ENCODE measurements at places on chromosomes 11 and 22.

GRCh38 chr11:15801126-15801525, 555.2 kb downstream of the SOX6 start:
- ATAC-seq, result peak; percentile 80

GRCh38 chr22:45284705-45285262, at the start of gene UPK3A:
Gene UPK3A, plus strand, starts transcription at chr22:45284949. Its CDS starts 65 bp downstream, at chr22:45285014.
- ATAC-seq, result peak; percentile 97

- ATAC-seq, result peak; percentile 18
Observed at GRCh38 chr11:65559951-65560537, 1.9 kb upstream of the LTBP3 start.

DNA sequence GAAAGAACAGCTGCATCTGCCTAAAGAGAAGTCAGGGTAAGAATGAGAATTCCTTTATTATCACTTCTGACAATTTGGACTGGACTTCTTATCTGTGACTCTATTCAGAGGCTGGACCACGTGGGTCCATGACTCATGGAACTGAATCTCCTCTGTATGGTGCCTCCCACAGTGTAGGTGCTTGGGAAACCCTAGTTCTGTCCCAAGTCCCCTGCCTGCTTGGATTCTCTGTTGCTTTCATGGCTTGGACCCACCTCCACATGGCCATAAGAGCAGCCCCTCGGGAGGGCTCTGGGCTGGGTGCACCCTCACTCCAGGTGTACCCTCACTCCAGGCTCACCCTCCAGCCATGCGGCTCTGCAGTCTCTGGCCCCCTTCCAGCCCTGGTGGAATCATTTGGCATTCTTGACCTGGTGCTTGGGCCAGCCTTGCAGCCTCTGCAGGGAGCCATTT, 153.4 kb downstream of the CACNA1I start:
- ATAC-seq, result peak; percentile 38

- no peak for ATAC-seq
Observed at GRCh38 chr11:130849215-130849568, 67.1 kb downstream of the SNX19 start.

DNA sequence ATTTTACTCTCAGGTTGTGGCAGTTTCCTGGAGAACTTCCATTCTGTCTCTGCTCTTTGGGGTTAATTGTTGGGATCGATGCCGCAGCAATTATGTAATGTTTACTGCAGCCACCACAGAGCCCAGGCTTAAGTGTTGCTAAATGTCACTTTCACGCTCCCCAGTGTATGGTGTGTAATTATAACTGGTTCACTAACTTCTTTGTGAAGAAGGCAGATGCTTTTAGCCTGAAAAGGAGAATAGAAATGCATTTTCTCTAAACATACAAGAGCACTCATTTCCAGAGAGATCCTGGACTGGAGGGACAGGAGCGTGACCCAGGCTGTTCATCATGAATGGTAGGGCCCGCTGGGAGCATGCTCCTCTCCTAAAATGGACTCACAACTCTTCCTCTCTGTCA, 132.2 kb upstream of the PLET1 start:
- no peak for ATAC-seq

- peak; percentile 25 for ATAC-seq
Observed at GRCh38 chr22:39534591-39535356, 2.2 kb upstream of the RPS19BP1 start.

GRCh38 chr11:122895563-122895962, 13.0 kb downstream of the JHY start:
- peak; percentile 67 for ATAC-seq

- ATAC-seq, result peak; percentile 12
Observed at GRCh38 chr22:36318442-36318841, 65.5 kb downstream of the APOL1 start.

- no peak for ATAC-seq
Observed at GRCh38 chr11:40306938-40307548, 1152.4 kb downstream of the LRRC4C start.

Measured in activated T-helper 17 cell treated with anti-CD3 and anti-CD28 coated beads, Interleukin-2, amount 50 U/mL, for 72 hours (primary cell).